ENCODE measurements at places on chromosomes 6 and 20. TPM values are rescaled to one million over a fixed set of nuclear protein-coding genes. Genes with fewer than 3 reads are reported as not detected.

Gene WFDC12
- total RNA-seq = not detected

Gene SPO11
- not detected for total RNA-seq

Gene PRPH2
- total RNA-seq = 0.70 TPM

Gene FKBP1C
- 0.24 TPM for total RNA-seq

Gene RSPH9
- 0.24 TPM for total RNA-seq

Gene CPNE5
- 6.7 TPM for total RNA-seq

Gene SALL4
- total RNA-seq = 0.08 TPM

Gene ELOVL4
- 0.35 TPM for total RNA-seq

Gene IP6K3
- 16.6 TPM for total RNA-seq

- DNase-seq = no peak
Observed at GRCh38 chr20:13874394-13875157, 89.7 kb downstream of the NDUFAF5 start.

DNA sequence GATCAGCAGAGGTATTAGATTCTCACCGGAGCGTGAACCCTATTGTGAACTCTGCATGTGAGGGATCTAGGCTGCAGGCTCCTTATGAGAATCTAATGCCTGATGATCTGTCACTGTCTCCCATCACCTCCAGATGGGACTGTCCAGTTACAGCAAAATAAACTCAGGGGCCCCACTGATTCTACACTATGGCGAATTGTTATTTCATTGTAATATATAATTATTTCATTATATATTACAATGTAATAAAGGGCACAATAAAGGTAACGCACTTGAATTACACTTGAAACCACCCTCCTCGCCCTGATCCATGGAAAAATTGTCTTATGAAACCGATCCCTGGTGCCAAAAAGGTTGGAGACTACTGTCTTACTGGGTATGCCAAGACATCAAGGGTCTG is 18.6 kb downstream of the PRKN start:
- DNase-seq = no peak

- DNase-seq = no peak
Observed at GRCh38 chr20:62927128-62927705, 912 bp upstream of the DIDO1 start.

GRCh38 chr6:151498327-151498726 is 4.5 kb downstream of the CCDC170 start:
- no peak for DNase-seq

DNA sequence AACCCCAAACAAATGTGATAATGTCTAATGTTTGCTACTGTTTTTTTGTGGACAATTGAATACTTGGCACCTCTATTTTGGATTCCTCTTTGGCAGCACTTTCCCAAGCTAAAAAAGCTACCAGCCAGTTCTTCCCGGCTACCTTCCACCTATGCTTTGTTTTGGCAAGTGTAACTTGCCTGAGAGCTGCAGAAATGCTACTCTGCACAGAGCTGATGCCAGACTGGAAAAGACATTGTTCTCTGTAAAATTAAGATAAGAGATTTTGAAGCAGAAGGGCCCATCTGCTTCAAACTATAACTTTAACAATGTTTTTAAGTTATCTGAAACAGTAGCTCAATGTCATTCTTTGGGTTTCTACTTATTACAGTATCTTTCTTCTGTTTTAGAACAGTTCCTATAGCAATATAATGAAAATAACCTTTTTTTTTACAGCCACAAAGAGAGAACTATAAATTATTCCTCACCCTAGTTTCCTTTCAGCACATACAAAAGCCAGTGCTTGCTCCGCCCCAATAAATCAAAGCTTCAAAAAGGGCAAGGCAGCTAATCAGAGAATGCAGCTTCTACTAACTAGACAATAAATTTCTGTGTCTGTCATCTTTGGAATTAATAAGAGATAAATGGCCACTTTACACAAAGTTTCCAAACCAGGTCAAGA is 183.1 kb downstream of the UBE3D start:
- no peak for DNase-seq

DNA sequence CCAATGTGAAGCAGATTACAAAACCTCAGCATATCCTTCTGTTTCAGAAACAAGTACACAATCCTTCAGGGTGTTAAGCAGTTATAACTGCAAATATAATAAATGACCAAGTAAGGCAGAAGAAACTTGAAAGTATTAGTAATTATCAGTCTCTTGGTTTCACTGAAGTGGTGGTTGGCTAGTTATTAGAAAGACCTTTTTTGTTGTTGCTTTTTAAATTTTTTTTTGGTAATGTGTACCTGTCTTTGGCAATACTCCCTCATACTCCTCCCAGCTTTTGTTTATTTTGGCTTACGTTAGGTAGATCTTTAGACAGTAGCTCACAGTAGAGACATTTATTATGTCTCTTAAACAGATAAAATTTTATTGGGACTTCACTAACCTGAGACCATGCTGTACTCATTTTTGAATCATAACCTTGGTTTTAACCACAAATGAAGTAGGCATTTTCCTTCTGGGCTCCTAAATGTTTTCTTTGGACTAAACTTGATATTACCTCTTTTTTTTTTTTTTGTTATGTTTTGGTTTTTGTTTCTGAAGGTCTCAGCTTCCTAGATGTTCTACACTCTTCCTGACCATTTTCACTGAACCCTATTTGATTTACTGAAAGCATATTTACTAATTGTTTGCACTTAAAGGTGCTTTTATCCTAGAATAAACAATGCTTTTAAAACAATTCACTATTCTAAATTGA is 6.4 kb downstream of the CD2AP start:
- DNase-seq = no peak

GRCh38 chr6:30092852-30093543 is 17.4 kb upstream of the RNF39 start:
- no peak for DNase-seq

DNA sequence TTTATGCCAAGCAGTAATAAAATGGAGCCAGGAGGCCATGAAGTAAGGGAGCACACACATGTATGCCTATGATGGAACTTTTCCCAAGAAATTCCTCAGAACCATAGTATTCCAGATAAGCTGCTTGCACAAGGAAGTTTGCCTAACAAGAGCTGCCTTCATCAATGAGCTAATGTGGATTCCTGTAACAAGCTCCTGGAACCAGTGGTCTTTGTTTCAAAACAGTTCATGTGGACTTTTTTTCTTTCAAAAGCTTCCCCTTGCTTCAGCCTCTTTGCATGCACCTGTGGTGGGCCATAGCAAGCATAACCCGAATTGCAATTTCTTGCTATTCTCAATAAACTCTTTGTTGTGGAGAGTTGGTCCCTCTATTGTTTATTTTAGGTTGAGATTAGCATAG is 359.6 kb downstream of the UTRN start:
- no peak for DNase-seq

DNA sequence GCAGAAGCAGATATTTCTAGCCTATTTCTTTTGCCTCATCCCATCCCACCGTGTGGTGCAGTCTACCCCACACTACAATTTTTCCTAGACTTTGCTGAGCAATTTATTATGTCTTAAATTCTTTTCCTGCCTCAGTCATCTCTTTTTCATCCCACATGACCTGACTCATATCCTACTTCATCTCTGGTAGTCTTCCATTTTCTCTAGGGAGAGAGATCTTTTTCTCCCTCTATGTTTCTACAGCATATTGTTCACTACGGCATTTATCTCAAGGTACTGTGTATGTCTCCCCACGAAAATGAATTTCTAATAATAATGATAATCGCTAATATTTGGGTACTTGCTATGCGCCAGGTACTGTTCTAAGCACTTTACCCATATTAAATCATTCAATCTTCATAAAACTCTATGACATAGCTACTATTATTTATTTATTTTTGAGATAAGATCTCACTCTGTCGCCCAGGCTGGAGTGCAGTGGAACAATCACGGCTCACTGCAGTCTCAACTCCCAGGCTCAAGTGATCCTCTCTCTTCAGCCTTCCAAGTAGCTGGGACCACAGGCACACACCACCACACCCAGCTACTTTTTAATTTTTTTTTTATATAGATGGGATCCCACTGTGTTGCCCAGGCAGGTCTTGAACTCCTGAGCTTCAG is 15.6 kb downstream of the PDSS2 start:
- no peak for DNase-seq

DNA sequence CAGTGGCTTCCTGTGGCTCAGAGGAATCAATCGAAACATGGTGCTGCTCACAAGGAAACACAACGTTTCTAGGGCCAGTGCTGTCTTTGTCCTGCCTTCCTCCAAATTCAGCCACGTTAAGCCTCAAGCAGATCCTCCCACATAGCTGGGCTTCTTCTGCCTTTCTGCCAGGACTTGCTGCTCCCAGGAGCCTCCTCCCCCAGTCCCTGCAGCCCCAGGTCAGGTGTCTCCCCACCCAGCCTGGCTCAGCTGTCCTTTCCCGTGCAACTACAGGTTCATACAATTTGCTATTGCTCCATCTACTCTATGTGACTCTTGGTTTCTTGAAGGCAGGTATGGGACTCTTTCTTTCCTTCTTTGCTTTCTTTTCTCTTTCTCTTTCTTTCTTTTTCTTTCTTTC is 215.3 kb upstream of the RNF24 start:
- no peak for DNase-seq

GRCh38 chr6:46104209-46104608 is 25.6 kb upstream of the ENPP4 start:
- DNase-seq = no peak

DNA sequence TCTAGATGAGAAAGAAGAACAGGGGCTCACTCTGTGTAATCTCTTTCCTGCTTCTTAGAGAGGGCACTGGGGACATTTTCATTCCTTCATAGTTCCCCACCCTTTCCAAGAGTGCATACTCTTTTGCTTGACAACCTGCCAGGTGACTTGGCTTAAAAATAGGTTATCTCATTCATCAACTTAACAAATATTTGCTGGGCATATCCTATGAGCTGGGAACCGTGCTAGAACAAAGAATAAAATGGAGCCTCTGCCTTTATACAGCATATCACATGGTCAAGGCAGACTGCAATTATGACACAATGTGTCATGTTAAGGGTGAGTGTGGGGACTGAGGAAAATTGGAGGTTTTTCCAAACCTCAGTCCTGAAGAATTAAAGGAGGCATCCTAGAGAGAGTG is 209.8 kb upstream of the FOXA2 start:
- no peak for DNase-seq

GRCh38 chr6:118574051-118574865 is 26.2 kb downstream of the PLN start:
- no peak for DNase-seq

GRCh38 chr6:157244175-157244574 is 79.1 kb downstream of the TMEM242 start:
- DNase-seq = no peak

- no peak for DNase-seq
Observed at GRCh38 chr6:154824076-154824475, 90.9 kb downstream of the SCAF8 start.

DNA sequence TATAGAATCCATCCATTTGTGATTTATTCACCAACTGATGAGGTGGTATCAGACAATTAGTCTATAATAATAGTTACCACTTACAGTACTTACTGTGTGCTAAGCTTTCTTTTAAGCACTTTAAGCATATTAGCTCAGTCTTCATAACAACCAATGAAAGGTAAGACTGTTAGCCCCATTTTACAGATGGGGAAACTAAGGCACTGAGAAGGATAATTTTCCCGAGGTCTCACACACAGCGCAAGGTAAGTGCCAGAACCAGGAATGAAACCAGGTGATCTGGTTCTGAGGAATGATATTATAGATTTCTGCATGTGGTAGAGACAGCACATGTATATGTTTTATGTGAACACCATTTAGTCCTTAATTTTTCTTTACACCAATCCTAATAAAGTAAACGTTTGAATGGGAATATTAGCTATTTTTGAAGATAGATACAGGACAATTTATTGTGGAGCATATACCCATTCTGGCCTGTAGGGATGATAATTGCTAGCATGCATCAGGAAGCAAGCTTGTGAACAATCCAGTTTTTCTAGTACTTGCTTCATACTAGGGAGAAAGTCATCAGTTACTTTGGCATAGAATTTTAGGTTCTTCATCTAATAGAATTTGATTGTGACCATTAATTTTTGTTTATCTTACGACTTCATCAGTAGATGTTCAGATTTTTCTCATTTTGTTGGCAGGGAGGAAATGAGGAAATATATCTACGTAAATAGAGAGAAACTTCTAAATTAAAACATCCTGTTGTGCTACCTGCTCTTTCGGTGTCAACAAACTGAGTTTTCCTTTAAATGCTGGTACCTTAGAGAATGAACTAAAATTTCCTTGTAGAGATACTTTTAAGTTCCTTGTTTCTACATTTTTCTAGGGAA is 3.0 kb downstream of the YWHAB start:
- DNase-seq = no peak

GRCh38 chr6:163743796-163744195 is 329.3 kb downstream of the QKI start:
- DNase-seq = no peak

GRCh38 chr20:11516448-11516847 is 401.2 kb upstream of the BTBD3 start:
- no peak for DNase-seq

DNA sequence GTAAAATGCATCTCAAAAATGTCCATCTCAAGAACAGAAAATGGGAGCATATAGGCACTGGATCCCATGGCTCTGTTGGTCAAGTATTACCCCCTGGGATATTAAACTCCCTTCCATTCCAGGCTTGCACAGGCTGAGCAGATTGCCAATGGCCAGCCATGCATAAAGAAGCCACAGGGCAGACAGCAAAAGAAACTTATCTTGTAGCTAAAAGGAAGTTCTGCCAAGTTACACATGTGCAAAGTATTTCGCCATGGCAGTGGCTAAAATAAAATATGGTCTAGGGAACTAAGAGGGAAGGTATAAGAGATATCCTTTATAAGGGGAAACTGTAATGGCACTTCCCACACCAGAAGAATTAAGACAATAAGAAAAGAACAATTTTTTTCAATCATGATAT is 415.6 kb upstream of the BTBD3 start:
- DNase-seq = no peak

DNA sequence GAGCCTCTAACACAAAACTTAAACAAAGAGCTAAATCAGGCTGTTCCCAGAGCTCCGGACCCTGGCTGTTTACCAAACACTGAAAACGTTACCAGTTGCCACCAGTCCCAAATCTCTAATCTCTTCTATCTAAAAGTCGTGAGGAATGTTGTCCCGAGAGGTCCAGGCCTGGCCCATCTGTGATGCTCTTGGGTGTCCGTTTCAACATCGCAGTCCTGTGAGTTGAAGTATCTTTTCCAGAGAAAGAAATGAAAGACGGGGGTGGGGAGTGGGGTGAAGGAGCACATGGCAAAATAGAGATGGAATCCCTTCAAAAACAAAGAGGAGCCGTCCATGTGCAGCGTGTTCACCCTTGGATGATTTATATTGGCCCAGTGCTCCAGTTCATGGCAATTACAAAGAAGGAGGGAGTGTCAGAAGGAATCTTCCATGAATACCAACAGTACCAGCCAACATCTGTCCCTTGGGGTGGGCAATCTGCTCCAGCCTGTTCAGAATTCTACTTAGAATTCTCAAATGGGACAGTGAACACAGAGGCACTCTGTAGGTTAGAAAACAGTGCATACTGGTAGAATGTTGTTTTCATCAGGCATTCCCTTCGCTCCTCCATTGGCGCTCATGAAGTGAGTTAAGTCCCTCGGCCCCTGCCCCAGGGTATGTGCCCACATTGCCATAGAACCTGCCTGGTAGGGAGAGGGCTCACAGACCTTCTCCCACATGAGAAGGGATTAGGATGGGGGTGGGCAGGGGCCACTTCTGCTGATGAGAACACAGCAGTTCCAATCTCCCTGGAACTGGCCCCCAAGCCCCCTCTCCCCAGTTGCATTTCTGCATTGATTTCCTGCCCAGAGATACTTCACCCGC is 112.1 kb downstream of the LY86 start:
- DNase-seq = no peak

- DNase-seq = no peak
Observed at GRCh38 chr6:126535595-126535994, 195.7 kb downstream of the CENPW start.

GRCh38 chr20:5779071-5779900 is 29.1 kb downstream of the SHLD1 start:
- DNase-seq = no peak

GRCh38 chr6:140485740-140486449 is 1111.4 kb upstream of the CITED2 start:
- no peak for DNase-seq

Data from cardiac septum (tissue), 1 donor.